ENCODE measurements at places on chromosomes 7 and 10.

GRCh38 chr10:71397296-71398212 lies 834 bp downstream of the CDH23 start:
- DNase-seq = no peak

DNA sequence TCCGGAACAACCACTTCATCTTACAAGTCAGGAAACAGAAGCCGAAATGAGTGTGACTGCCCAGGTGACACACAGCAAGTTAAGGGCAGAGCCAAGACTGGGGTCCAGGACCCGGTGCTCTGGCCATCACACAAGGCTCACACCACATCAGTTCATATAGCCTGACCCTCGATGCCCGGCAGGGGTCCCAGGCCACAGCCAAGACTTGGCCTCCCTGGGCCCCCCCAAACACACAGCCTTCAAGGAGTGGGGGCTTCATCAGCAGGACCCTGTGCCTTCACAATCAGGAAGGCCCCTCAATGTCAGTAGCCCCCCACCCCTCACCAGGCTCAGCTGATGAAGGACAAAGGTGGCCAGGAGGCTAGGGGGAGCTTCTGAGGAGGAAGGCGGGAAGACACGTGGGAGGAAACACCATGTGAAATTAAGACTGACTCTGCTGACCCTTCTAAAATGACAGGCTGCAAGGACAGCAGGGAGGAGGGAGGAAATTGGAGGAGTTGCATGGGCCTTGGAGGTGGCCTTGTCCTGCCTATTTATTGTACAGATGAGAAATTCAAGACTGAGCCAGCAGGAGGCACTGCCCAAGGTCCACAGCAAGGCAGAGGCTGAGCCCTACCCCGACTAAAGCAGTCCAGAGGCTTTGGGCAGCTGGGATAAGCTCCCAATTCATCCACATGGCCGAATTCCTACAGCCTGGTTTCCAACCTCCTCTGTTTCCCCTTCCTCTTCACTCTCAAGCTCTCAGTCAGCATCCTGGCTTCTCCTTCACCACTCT lies 216.1 kb upstream of the ZMIZ1 start:
- DNase-seq = no peak

GRCh38 chr7:29139796-29140195 lies 6.5 kb downstream of the CPVL start:
- DNase-seq = no peak

DNA sequence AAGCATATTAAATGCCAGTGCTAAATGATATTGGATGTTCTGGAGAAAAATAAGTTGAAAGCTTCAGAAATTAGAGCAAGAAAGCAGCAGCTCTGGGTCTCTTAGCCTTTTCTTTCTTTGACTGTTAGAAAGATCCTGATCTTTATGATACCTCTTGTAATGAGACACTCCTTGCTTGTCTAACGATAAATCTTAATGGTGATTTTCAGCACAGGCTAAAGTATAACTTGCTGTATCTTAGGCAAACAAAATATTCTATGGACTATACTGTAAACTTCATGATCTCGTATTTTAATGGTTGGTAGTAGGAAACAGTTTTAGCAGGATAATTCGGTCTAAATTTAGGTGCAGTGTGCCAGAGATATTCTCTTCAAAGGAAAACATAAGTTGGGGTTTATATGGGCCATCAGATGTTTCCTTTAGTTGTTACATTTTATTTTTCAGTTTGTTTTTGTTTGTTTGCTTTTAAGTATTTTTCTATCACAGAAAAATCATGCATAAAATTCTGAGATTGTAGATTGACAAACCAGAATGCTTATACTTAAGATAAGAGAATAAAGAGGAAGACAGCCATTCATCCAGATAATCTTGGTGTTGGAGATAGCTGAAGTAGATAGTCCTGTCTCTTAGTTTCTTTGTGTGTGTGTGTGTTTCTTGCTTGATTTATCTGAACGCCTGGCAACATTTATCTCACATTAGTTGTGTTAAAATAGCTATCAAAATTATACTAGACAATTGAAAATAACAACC lies 4.7 kb downstream of the CASD1 start:
- DNase-seq = no peak

GRCh38 chr10:124669141-124669823 lies 74.9 kb downstream of the FAM53B start:
- DNase-seq = no peak

DNA sequence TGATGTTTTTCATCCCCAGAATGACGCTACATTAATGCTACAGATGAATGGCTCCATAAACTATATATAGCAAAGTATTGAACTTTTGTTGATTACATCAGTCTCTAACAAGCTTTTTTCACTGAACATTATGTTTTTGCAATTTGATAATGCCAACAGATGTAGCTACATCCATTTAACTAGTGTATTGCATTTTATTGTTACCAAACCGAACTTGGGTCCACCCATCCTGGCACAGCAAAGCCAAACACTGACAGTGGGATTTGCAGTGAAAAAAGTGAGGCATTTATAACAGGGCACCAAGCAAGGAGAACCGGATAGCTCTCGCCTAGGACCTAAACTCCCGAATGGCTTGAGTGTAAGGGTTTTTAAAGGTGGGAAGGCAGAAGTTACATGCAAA lies 182.8 kb upstream of the TNS3 start:
- DNase-seq = no peak

- DNase-seq = no peak
Observed at GRCh38 chr7:127514499-127514898, 70.9 kb downstream of the GCC1 start.

DNA sequence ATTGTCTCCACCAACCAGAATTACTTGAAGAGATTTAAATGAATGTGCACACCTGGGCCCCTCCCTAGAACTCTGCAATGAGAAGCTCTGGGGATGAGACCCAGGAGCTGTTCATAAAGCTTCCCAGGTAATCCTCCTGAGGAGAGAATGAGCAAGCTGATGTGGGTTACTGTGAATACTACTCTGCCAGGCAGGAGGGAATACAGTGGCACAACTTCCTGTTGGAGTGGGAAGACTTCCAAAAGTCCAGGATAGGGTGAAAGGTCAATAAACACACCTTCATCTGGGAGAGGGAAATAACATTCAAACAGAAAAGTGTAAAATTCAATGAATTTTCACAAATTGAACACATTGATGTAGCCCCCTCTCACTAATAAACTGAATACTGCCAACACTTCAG lies 351.4 kb downstream of the ABCA13 start:
- DNase-seq = no peak

- DNase-seq = no peak
Observed at GRCh38 chr10:72851509-72851908, 42.0 kb upstream of the OIT3 start.

- no peak for DNase-seq
Observed at GRCh38 chr10:51699145-51699474, 285 bp downstream of the CSTF2T start.

- DNase-seq = no peak
Observed at GRCh38 chr7:49852619-49853462, 79.4 kb downstream of the VWC2 start.

- DNase-seq = no peak
Observed at GRCh38 chr7:149620961-149621360, 123.4 kb upstream of the ZNF746 start.

DNA sequence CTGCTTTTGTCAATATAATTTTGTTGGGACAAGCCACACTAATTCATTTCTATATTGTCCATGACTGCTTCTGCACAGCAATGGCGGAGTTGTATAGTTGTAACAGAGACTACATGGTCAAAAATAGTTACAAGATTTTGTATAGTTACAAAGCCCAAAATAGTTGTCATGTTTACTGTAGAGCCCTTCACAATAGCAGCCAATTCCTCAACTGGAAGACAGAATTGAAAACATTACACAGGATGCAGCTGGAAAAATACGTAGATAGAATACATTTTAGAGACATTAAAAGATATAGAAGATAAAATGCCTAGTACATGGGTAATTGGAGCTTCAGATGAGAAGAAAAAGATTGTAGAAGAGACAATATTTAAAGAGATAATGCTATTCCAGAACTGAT lies 156.4 kb upstream of the FEZF1 start:
- DNase-seq = no peak

DNA sequence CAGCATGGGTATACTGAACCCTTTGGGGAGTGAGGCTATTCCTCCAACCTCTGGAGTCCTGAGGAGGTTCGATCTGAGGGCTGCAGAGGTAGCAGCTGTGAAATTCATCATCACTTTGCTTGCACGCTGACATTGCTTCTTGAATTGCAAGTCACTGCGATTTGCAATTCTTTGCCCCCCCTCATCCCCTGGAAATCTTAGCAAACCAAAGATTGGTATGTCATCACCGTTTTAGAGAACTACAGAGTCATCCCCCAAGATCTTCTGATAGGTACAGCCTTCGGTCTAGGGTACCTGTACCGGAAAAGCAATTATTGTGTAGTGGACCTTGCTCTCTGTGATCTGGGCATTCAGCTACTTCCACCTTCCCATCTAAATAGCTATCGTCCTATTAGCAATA lies 192.6 kb downstream of the KLF6 start:
- DNase-seq = no peak

DNA sequence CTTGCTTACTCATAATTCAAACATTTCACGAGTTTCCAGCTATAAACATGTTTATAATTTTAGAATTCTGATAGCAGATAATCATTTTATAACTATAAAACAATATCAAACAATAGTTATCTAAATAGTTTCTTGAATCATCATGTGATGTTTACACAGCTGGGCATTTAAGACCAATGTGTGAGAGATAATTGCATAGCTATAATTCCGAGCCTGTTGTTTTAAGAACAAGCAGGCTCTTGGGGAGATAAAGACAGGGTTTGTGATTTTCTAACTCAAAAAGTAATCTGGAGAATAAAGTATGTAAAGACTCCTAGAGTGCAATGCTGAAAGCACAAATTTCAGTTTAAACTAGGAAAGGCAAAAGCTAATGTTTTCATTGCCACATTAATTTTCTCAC lies 331.2 kb downstream of the LRRTM3 start:
- no peak for DNase-seq

DNA sequence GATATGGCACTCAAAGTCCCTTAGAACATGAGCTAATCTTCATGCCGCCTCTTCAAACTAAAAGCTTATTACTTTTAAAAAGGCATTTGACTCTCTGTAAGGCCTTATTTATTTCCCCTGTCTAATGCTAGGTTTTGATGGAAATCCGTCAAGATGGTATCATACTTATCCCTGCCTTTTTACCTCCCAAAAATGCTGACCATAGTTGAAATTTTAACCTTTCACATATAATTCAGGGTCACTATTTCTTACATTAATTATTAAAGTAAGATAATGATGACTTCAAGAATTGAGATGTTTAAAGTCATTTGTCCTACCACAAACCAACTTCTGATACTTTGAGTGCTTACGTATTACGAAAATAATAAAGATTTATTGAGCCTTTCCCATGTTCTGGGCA lies 12.3 kb upstream of the OSBPL3 start:
- no peak for DNase-seq

DNA sequence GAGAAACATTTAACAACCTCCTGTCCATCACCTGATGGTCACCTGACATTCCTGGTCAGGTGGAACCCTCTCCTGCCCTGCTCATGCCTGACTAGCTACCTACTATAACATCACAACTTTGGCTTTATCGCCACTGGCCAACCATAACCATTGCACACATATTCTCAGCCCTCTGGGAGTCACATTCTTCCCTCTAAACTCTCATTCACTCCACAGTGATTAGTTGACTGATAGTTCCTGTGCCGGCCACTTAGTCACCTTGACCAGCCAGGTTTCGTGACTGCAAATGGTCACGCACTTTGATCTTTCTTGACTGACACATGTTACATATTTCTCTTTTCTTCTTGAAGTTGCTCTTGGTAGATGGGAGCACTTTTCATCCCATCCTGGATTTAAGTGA lies 50.1 kb downstream of the GNAI1 start:
- no peak for DNase-seq

GRCh38 chr10:14022954-14023672 lies 307.6 kb downstream of the FRMD4A start:
- no peak for DNase-seq

DNA sequence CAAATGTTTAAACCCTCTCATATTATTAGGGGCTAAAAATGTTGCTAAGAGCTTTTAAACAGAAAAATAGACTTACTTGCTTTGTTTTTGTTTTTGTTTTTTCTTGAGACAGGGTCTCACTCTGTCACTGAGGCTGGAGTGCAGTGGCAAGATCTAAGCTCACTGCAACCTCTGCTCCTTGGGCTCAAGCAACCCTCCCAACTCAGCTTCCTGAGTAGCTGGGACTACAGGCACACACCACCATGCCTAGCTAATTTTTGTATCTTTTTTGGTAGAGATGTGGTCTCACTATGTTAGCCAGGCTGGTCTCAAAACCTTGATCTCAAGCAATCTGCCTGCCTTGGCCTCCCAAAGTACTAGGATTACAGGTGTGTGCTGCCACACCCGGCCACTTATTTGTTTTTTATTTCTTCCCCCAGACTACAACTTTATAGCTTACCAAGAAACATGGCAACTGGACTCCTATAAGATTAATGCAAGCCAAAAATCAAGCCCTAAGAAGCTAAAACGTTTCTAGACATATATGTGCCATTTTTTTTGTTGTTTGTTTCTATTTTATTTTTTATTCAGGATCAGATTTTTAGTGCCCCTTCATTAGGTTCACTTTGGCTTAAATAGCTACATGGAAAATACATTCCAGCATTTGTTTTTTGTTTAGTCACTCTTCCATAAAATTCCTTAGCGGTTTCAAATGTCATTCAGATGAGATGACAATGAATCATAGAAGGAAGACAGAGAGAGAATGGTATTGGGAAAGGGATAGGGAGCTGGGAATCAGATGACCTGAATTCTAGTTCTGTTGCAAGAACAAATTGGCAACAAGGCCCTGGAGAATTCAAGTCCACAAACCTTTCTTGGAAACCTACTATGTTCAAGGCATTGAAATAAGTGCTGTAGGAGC lies 163.4 kb upstream of the MKLN1 start:
- DNase-seq = no peak

GRCh38 chr7:128299109-128299607 lies 44.5 kb downstream of the RBM28 start:
- DNase-seq = no peak

DNA sequence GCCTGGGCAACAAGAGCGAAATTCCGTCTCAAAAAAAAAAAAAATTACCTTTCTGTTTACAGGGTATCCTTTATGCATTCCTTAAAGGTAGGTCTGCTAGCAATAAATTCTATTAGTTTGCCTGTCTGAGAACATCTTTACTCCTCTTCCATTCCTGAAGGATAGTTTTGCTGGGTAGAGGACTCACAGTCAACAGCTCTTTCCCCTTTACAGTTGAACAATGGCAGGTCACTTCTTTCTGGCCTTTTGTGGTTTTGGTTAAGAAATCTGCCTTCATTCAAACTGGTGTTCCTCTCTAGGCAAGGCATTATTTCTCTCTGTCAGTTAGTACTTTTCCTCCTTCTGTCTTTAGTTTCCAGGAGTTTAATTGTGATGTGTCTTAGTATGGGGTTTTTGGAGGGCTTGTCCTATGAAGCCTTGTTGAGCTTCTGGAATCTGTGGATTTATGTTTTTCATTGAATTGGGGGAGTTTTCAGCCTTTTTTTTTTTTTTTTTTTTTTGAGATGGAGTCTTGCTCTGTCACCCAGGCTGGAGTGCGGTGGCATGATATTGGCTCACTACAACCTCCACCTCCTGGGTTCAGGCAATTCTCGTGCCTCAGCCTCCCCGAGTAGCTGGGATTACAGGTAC lies 4.8 kb upstream of the DNAAF5 start:
- DNase-seq = no peak

GRCh38 chr10:54854389-54854788 lies 53.4 kb upstream of the PCDH15 start:
- no peak for DNase-seq

Measured in cortex of kidney (tissue), 1 donor.